ENCODE measurements at places on chromosomes 6 and 20.

DNA sequence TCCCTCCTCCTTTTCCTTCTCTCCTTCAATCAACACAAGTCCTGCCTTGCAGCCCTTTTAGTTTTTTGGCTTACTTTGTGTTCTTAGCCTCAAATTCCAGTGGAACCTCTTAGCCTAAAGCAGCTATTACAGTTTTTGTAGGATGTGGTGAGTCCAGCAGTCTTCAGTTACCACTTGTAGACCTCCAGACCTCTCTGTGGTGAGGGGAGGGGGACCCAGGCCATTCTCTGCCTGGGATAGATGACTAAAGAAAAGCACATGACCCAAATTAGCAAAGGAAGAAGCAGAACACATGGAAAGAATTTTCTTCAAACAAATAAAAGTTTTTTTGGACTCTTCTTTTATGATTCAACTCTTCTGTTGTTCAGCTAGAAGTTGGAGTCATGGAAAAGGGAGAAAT lies 246.5 kb downstream of the HAO1 start:
- DNase-seq, result no peak

GRCh38 chr6:45420083-45420908 lies 42.6 kb upstream of the SUPT3H start:
- no peak for DNase-seq

GRCh38 chr6:44538807-44539201 lies 151.3 kb downstream of the CDC5L start:
- DNase-seq, result no peak

DNA sequence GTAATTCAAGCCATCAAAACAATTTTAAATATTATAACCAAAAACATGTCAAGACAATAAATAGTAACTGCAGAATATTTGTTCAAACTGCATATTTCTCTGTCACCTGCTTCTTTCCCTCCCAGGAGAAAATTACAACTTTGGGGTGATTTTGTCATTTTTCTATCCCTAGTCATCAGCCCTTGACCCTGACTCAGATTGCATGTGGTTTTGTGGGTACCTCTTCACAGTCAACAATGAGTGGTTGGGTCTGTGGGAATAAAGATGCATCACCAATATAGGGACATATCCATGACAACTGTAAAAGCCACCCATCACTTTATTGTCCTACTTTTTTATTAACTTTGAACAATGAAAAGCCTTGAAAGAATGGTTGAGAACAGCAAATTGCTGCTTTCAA lies 7.3 kb downstream of the COL10A1 start:
- no peak for DNase-seq

GRCh38 chr20:19715986-19716385 lies 42.1 kb upstream of the RIN2 start:
- no peak for DNase-seq

DNA sequence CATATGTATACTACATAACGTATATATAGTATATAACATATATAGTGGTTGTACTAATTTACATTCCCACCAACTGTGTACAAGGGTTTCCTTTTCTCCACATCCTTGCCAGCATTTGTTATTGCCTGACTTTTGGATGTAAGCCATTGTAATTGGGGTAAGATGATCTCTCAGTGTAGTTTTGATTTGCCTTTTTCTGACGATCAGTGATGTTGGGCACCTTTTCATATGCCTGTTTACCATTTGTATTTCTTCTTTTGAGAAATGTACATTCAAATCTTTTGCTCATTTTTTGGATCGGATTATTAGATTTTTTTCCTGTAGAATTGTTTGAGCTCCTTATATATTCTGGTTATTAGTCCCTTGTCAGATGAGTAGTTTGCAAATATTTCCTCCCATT lies 11.4 kb downstream of the SYNJ2 start:
- no peak for DNase-seq

DNA sequence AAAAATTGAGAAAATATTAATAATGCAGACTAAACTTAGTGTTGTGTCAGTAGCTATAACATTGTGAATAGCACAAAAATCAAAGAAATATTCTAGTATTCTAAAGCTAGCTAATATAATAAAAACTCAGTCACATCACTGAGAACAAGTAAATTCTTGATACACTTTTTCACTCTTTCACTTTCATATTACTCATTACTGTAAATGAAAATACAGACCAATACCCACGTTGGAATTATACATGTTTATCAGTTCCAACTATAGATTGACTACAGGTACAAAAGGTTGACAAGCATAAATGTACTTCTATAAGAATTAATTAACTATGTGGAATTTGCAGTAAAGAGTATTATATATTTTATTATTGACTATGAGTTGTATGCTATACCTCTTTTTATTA lies 1043.4 kb upstream of the FLRT3 start:
- DNase-seq, result no peak

DNA sequence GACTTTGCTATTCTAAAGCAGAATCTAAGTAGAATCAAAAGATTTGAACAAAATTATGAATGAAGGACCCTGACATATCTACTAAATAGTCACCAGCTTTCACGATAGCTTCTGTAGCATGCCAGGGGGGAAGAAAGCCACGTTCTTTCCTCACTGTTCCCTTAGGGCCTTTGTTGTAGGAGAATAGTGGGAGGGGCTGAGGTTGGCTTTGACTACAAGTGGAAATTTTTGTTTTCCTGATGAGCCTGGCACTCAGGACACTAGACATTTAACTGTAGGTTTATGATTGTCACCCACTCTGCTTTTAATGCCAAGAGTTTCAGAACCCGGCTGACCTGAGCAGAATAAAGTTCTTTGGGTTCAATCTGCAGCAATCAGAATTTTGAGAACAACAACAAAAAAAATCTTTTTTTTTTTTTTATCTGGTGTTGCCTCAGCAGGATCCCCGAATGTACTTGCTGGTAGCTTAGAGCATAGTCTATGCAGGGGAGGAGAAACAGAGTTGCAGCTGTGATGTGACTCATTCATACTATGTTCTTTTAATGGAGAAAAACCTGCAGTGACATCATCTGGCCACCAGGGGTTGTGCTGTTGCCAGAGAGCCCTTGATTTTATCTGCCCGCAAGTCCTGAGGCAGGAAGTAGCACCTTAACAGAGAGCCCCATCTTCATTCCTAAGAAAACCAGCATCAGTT lies 38.5 kb downstream of the TPD52L1 start:
- peak; percentile 73 for DNase-seq

- no peak for DNase-seq
Observed at GRCh38 chr6:157640746-157641451, 182.1 kb upstream of the SNX9 start.

DNA sequence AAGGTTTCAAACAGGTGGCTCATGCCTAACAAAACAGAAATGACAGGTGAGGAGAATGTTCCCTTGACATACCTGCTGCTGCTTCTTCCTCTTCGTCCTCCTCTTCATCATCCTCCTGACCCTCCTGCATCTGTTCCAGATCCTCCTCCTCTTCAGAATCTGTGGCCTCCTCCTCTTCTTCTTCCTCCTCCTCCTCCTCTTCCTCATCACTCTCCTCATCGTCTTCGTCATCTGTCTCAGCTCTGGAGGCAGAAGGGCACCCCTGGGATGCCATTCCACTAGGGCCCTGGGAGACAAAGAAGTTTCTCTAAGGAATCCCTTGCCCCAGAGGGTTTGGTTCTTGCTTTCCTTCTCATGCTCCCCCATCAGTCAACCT lies 2.4 kb upstream of the ZBTB22 start:
- no peak for DNase-seq

DNA sequence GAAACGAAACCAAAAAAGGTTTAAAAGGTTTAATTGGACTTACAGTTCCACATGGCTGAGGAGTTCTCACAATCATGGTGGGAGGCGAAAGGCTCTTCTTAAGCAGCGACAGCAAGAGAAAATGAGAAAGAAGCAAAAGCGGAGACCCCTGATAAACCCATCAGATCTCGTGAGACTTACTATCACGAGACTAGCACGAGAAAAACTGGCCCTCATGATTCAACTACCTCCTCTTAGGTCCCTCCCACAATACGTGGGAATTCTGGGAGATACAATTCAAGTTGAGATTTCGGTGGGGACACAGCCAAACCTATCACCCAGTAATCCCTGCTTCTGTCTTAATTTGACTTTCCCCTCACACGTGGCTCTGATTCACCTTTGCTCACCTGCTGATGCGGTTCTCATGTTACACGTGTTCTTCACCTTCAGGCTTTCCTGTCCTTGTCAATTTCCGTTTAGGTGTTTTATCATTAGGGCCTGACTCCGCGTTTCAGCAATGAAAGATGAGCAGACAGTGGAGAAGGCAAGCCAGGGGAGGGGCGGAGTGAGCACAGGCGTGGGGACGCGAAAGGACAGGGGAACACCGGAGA lies 57.1 kb downstream of the AGPAT4 start:
- DNase-seq, result no peak

- no peak for DNase-seq
Observed at GRCh38 chr6:150377211-150377781, 8.5 kb downstream of the IYD start.

GRCh38 chr6:49454787-49455709 lies 8.0 kb downstream of the MMUT start:
- no peak for DNase-seq

DNA sequence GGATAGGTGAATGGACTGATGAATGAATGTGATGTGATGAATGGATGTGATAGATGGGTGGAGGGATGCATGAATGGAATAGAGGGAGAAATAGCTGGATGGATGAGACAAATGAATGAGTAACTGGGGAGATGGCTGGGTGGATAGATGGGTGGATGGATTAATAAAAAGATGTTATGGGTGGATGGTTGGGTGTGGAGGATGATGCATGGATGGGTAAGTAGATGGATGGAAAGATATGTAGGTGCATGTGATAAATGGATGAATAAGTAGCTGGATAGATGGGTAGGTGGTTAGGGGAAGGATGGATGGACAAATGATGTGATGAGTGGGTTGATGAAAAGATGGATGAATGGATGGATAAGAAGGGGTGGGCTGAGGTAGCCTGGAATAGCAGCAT lies 4.7 kb downstream of the HNF4A start:
- DNase-seq, result no peak

- DNase-seq, result no peak
Observed at GRCh38 chr6:145886228-145886956, 71.8 kb upstream of the FBXO30 start.

DNA sequence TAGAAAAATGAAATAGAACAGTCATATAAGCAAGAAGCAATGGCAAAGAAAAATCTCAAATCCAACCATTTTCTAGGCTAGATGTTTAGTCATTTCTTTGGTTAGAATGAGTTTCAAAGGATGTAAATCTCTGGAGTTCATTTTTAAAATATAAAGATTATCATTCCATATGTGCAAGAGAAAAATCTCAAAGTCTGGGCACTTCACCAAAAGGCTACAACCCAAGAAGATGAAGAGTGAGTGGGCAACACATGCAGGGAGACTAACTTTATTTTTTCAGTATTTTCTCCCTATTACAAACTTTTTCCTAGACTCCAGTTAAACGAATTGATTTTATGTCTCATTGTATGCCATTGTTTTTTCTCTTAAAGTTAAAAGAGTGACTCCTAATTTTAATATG lies 83.6 kb downstream of the PHACTR1 start:
- no peak for DNase-seq

DNA sequence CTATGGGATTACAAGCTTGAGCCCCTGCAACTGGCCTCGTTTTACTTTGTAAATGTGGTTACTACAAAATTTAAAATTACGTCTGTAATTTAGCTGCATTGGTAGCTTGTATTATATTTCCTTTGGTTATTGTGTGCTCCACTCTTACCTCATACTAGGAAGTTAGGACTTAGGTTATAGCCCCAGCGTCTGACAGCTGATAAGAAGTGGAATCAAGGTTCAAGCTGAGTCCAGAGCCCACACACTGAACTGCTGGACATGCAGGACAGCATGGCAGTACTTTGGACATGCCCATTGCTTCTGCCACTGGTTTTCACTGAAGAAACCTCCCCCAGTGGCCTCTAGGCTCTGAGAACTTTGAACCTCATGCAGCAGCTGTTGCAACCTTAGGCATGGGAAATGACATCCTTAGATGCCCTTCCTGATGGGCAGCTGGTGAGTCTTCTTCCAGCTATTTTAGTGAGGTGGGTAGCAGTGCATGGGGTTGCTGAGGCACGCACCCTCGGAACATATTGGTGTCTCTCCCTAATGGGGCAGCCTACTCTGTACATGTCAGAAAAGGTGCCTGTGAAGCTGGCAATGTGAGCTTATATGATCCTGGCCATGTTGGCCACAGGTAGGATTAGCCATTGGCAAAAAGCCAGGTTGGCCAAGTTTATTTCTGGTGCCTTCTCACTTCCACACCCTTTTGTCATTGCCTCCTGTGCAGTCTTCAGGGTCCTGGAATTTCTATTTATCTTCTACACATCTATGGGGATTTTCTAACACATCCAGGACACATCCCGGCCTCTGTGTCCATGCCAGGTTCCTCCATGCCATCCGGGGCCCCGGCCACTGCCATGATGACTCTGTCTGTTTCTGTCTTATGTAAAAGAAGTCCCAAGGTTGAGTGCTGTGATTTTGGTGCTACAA lies 85.3 kb downstream of the CDS2 start:
- no peak for DNase-seq

- DNase-seq, result peak; percentile 41
Observed at GRCh38 chr20:7627734-7628663, 312.3 kb downstream of the HAO1 start.

GRCh38 chr20:45781391-45781931 lies 10.2 kb downstream of the WFDC3 start:
- peak; percentile 97 for DNase-seq

- DNase-seq, result peak; percentile 5
Observed at GRCh38 chr6:65776332-65776731, 69.3 kb upstream of the EYS start.

- DNase-seq, result no peak
Observed at GRCh38 chr6:44554861-44555260, 167.4 kb downstream of the CDC5L start.

- no peak for DNase-seq
Observed at GRCh38 chr6:34247481-34248197, 1.2 kb downstream of the SMIM29 start.

DNA sequence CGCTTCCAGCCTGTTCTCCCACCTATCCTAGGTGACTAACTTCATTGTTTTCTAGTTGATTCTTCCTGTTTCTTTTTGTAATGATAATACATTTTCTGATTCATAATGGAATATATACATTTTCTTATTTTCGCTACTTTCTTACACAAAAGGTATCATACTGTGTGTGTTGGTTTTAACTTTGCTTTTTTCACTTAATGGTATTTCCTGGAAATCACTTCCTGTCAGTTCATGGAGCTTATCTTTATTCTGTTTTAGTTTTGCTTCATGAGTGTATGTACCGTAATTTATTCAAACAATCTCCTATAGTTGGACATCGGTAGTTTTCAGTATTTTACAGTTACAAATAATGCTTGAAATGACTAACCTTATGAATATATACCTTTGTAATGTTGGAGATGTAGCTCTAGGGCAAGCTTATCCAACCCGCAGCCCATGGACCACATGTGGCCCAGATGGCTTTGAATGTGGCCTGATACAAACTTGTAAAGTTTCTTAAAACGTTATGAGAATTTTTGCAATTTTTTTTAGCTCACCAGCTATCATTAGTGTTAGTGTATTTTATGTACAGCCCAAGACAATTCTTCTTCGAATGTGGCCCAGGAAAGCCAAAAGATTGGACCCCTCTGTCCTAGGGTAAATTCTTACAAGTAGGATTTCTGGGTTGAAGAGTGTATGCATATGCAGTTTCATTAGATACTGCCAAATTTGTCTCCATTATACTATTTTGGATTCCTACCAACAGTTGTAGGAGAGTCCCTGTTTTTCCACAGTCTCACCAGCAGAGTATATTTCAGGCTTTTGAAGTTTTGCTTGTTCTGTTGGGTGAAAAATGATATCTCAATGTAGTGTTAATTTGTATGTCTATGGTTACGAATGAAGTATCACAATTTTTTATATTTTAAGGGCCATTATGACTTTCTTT lies 16.7 kb downstream of the TRMT11 start:
- no peak for DNase-seq

Measured in RWPE1 (cell line).